ENCODE measurements at places on chromosomes 3 and 15.

DNA sequence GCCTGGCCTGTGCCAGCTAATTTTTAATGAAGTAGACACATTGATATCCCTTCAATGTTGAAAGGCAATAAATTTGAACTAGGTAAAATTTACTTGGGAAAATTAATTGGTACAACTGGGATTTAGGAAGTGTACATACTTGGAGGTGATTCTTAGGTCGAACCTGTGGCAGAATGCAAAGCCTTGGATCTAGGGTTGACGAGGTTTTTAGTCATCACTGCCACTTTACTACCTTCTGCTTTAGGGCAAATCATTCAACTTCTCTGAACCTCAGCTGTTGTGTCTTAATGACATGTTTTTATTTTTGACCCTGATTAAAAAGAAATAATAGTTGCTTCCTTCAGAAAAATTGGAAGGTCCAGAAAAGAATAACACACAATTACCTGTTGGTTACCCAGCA, 2.5 kb downstream of the APPL1 start:
- DNase-seq: no peak

- no peak for DNase-seq
These were observed 194.6 kb downstream of the FAM43A start for GRCh38 chr3:194879991-194880939.

- DNase-seq: no peak
These were observed 505.3 kb downstream of the FOXP1 start for GRCh38 chr3:71078199-71078598.

GRCh38 chr3:185813691-185814215, 11.1 kb downstream of the IGF2BP2 start:
- DNase-seq: no peak

DNA sequence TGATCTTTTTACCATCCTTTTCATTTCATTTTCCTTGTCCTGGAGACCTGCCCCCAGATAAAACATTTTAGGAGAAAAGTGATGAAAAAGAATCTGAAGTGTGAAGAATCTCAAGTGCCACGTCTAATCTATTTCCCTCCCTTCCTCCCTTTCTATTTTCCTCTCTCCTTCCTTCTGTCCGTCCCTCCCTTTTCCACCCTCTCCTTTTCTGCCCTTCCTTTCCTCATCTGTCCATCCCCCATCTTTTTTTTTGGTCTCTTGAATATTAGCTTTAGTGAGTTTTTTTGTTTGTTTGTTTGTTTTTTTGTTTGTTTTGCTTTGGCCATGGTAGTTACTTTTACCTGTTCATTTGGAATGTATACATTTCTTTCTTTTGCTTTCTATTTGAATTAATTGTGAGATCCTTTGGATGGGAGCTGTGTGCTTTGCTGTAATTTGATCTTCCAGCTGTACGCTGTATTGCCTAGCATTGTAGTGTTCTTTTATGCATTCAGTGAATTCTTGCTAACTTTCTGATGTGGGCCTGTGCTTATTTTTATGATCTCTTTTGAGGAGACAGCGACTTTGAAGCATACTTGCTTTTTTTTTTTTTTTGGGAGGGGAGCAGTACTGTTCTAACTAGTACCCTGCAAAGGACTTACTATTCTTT, 19.2 kb downstream of the CDIN1 start:
- DNase-seq: no peak

DNA sequence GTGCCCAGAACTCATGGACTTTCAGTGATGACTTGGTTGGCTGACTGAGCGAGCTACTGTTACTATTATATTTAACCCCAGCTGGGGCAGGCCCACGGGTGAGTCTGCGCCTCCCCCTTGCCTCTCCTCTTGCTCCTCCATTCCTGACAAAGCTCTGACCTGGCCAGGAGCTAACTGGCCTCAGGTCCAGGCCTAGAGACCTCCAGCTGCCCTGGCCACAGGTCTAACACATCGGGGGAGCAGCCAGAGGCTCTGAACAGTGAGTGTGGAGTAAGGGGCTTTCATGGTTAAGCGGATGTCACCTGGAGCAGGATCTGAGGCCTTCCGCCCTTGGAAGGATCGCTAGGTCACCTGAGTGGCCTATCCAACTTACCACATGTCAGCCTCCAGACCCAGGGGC, 96.3 kb upstream of the HERC1 start:
- DNase-seq: no peak

- no peak for DNase-seq
These were observed 111.2 kb upstream of the STT3B start for GRCh38 chr3:31421314-31422048.

- no peak for DNase-seq
These were observed 354.8 kb upstream of the TBL1XR1 start for GRCh38 chr3:177552051-177552450.

DNA sequence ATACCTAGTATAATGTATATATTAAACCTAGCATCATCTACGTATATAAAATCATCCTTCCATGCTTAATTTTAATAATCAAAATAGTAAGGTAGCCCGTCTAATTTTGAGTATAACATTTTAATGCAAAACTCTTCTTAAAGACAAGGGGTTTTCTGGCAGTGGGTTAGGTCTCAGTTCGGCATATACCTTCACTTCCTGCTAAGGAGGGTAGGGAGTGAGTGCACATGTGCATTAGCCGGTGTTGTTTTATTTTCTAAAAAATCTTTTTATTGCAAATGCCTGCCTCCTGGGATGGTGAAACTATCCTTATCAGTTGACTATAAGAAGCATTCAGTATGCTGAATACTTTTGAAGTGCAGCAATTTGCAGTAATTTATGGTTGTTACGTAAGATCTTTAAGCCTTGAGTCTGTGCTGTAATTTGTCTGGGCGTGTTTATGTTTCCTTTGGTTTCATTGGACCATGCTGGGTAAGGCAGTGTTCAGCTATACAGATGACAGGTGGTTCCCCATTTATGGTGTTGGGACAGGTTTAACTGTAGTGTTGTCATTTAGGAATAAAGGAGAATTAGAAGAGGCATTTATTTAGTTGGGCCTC, 11.7 kb downstream of the ARHGEF26 start:
- DNase-seq: no peak

All from stimulated activated CD8-positive, alpha-beta memory T cell treated with anti-CD3 and anti-CD28 coated beads, Interleukin-15, amount 100 ng/mL, for 4 hours (primary cell).